ENCODE measurements at places on chromosomes 11 and 22.

GRCh38 chr11:102050927-102051575 is 3.8 kb downstream of the CFAP300 start:
- peaks cover 17% of the 10 kb centered on the region for H3K4me1 ChIP-seq
- H3K4me3 ChIP-seq = no peak overlapping the region
- H3K36me3 ChIP-seq = no peaks in the 10 kb centered on the region
- H3K27ac ChIP-seq = no peak overlapping the region
- no peak for DNase-seq

- no peak overlapping the region for H3K27ac ChIP-seq
- no peak overlapping the region for H3K4me3 ChIP-seq
- H3K36me3 ChIP-seq = no peaks in the 10 kb centered on the region
- no peak for DNase-seq
- peaks cover 9% of the 10 kb centered on the region for H3K4me1 ChIP-seq
Measured at GRCh38 chr11:10784232-10785145, 24.2 kb downstream of the EIF4G2 start.

- no peaks in the 10 kb centered on the region for H3K36me3 ChIP-seq
- H3K27ac ChIP-seq = no peak overlapping the region
- no peaks in the 10 kb centered on the region for H3K4me1 ChIP-seq
- H3K27me3 ChIP-seq = peaks cover 53% of the 10 kb centered on the region
Measured at GRCh38 chr22:44202261-44202789, 21.6 kb downstream of the PARVG start.

GRCh38 chr22:31248138-31248745 is 36.1 kb downstream of the LIMK2 start:
- peak overlapping the region; percentile 71 for H3K4me3 ChIP-seq
- no peaks in the 10 kb centered on the region for H3K27me3 ChIP-seq
- no peaks in the 10 kb centered on the region for H3K36me3 ChIP-seq
- peak overlapping the region; percentile 93 for H3K27ac ChIP-seq
- no peak for DNase-seq

DNA sequence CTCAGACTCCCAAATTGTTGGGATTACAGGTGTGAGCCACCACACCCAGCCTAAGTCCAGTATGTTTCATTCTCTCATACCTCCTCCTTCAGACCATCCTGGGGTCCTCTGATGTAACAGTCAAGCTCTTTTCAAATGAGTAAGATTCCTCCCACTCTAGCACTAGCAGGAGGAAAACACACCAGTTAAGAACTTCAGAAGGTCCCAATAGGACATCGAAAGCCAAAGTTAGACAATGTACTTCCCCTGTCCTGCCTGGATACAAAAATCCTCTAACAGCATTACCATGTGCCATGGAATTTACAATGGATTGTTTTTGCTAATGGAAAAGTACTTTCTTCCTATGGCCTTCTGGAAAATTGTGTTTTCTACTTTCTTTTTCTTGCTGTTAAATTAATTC is 67.1 kb downstream of the CCDC34 start:
- H3K4me1 ChIP-seq = no peaks in the 10 kb centered on the region
- no peaks in the 10 kb centered on the region for H3K27me3 ChIP-seq
- no peak overlapping the region for H3K4me3 ChIP-seq
- H3K36me3 ChIP-seq = no peaks in the 10 kb centered on the region
- no peak overlapping the region for H3K27ac ChIP-seq

GRCh38 chr11:114924042-114924441 is 245.7 kb downstream of the NXPE2 start:
- no peaks in the 10 kb centered on the region for H3K4me1 ChIP-seq
- H3K36me3 ChIP-seq = no peaks in the 10 kb centered on the region
- H3K27me3 ChIP-seq = no peaks in the 10 kb centered on the region
- DNase-seq = no peak

GRCh38 chr11:127993788-127994187 is 593.6 kb downstream of the ETS1 start:
- no peak for DNase-seq
- H3K27me3 ChIP-seq = no peaks in the 10 kb centered on the region
- H3K4me3 ChIP-seq = no peak overlapping the region
- no peaks in the 10 kb centered on the region for H3K36me3 ChIP-seq

- peaks cover 39% of the 10 kb centered on the region for H3K4me1 ChIP-seq
- H3K4me3 ChIP-seq = no peak overlapping the region
- peaks cover 6% of the 10 kb centered on the region for H3K36me3 ChIP-seq
- no peaks in the 10 kb centered on the region for H3K27me3 ChIP-seq
- no peak for DNase-seq
Measured at GRCh38 chr11:13343067-13343466, 65.5 kb downstream of the BMAL1 start.

GRCh38 chr22:28703436-28703835 is 23.8 kb upstream of the TTC28 start:
- no peaks in the 10 kb centered on the region for H3K36me3 ChIP-seq
- H3K4me3 ChIP-seq = no peak overlapping the region
- no peaks in the 10 kb centered on the region for H3K4me1 ChIP-seq

- DNase-seq = no peak
- no peaks in the 10 kb centered on the region for H3K4me1 ChIP-seq
- H3K36me3 ChIP-seq = no peaks in the 10 kb centered on the region
- H3K27me3 ChIP-seq = no peaks in the 10 kb centered on the region
- H3K4me3 ChIP-seq = no peak overlapping the region
Measured at GRCh38 chr11:107705027-107705426, 6.8 kb downstream of the SLN start.

GRCh38 chr22:49192180-49192856 is 635.4 kb downstream of the BRD1 start:
- DNase-seq = no peak
- no peak overlapping the region for H3K27ac ChIP-seq
- H3K4me3 ChIP-seq = no peak overlapping the region

- no peaks in the 10 kb centered on the region for H3K36me3 ChIP-seq
- H3K4me3 ChIP-seq = no peak overlapping the region
- H3K4me1 ChIP-seq = no peaks in the 10 kb centered on the region
- no peak for DNase-seq
- no peaks in the 10 kb centered on the region for H3K27me3 ChIP-seq
- H3K27ac ChIP-seq = no peak overlapping the region
Measured at GRCh38 chr11:130244848-130245247, 69.9 kb downstream of the ZBTB44 start.

GRCh38 chr22:40637183-40638150 is 948 bp upstream of the MRTFA start:
- peak overlapping the region; percentile 92 for H3K27ac ChIP-seq
- peaks cover 8% of the 10 kb centered on the region for H3K4me1 ChIP-seq
- DNase-seq = no peak
- no peaks in the 10 kb centered on the region for H3K36me3 ChIP-seq
- peak overlapping the region; percentile 86 for H3K4me3 ChIP-seq
- H3K27me3 ChIP-seq = no peaks in the 10 kb centered on the region

DNA sequence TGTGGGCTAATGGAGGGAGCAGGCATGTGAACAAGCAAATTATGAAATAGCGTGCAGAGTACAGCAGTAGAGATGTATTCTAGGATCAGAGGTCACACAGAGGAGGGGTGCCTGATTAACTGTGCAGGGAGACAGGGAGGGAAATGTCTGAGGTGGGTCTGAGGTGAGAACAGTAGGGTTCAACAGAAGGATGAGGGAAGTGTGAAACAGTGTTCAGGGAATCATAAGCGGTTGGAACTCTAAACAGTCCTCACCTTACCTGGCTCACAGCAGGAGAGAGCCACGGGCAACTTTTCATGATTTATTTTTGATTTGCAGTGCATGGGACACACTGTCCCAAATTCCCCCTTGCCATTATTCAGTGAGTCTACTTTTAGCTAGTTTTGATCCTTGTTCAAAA is 90.5 kb downstream of the PIWIL4 start:
- no peak for DNase-seq
- H3K4me3 ChIP-seq = no peak overlapping the region
- no peak overlapping the region for H3K27ac ChIP-seq
- H3K4me1 ChIP-seq = no peaks in the 10 kb centered on the region

- DNase-seq = no peak
- H3K4me3 ChIP-seq = no peak overlapping the region
- H3K4me1 ChIP-seq = no peaks in the 10 kb centered on the region
- no peaks in the 10 kb centered on the region for H3K36me3 ChIP-seq
- H3K27ac ChIP-seq = no peak overlapping the region
Measured at GRCh38 chr11:46471943-46472661, 80.5 kb upstream of the CHRM4 start.

GRCh38 chr11:102318469-102318868 is 1.2 kb downstream of the BIRC3 start:
- H3K4me3 ChIP-seq = no peak overlapping the region
- H3K27ac ChIP-seq = peak overlapping the region; percentile 91
- no peaks in the 10 kb centered on the region for H3K4me1 ChIP-seq
- H3K36me3 ChIP-seq = no peaks in the 10 kb centered on the region

DNA sequence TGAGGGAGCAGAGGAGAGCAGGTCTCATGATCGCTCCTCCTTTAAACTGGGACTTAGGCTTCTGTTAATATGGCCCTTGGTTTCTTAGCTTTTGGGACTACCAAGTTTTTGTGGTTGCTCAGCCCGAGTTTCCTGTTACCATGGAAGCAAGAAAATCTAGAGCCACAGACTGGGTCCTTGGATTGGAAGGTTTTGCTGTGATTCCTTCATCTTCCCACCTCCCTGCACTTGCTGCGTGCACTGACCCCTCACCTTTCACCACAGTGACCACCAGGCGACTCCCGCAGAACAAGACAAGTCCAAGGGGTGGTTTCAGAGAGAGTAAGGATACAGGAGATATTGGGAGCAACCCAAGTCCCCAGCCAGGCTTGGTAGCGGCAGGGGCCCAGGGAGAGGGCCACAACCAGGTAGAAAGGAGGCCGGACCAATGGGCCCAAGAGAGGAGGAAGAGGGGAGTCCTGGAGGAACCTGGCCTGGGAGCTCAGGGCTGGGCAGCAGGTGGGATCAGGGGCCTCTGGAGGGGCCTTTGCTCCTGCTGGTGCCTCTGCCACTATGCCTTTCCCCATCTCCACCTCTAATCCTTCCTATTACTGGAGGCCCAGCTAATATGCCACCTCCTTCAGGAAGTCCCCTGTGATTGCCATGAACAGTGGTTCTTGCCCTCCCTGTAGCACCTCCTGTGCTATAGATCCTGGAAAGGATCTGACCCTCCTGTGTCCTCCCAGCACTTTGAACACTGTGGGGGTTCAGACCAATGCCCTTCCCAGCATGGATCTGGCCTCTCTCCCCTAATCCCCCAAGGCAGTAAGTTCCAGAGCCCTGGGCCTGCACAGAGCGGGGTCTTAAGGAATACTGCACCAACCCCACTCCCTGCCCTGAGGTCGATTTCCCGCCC is 21.2 kb downstream of the CSF2RB start:
- no peak overlapping the region for H3K4me3 ChIP-seq
- no peaks in the 10 kb centered on the region for H3K36me3 ChIP-seq
- no peak for DNase-seq
- H3K4me1 ChIP-seq = no peaks in the 10 kb centered on the region
- no peaks in the 10 kb centered on the region for H3K27me3 ChIP-seq

GRCh38 chr22:28316014-28316413 is 363.6 kb downstream of the TTC28 start:
- H3K4me3 ChIP-seq = no peak overlapping the region
- no peaks in the 10 kb centered on the region for H3K27me3 ChIP-seq
- no peak overlapping the region for H3K27ac ChIP-seq
- no peak for DNase-seq
- no peaks in the 10 kb centered on the region for H3K4me1 ChIP-seq

DNA sequence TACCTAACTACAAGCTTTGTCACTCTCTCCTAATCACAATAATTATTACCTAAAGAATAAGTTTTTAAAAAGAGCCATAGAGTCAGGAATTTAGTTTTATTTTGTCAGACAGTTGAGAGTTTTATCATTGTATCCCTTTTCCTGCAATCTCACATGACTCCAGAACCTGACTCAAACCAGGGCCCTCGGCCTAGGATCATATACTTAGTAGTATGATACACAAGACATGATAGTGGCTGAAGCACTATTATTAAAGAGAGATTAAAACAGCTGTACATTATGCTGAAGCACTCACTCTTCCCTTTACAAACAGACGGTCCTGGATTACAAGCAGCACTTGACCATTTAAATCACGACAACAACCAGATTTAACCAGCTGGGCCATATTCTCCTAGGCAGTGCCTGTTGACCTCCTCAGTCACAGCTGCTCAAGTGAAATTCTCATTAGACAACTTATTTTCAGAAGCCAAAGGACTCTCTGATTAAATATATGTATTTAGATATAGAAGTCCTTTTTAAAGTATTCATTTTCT is 44.0 kb downstream of the SOX6 start:
- no peak overlapping the region for H3K27ac ChIP-seq
- H3K36me3 ChIP-seq = no peaks in the 10 kb centered on the region
- no peaks in the 10 kb centered on the region for H3K27me3 ChIP-seq
- no peak for DNase-seq
- no peak overlapping the region for H3K4me3 ChIP-seq

- H3K27ac ChIP-seq = no peak overlapping the region
- no peaks in the 10 kb centered on the region for H3K36me3 ChIP-seq
- H3K4me1 ChIP-seq = no peaks in the 10 kb centered on the region
- H3K27me3 ChIP-seq = no peaks in the 10 kb centered on the region
- H3K4me3 ChIP-seq = no peak overlapping the region
- no peak for DNase-seq
Measured at GRCh38 chr11:58770627-58771457, 39.1 kb upstream of the GLYAT start.

DNA sequence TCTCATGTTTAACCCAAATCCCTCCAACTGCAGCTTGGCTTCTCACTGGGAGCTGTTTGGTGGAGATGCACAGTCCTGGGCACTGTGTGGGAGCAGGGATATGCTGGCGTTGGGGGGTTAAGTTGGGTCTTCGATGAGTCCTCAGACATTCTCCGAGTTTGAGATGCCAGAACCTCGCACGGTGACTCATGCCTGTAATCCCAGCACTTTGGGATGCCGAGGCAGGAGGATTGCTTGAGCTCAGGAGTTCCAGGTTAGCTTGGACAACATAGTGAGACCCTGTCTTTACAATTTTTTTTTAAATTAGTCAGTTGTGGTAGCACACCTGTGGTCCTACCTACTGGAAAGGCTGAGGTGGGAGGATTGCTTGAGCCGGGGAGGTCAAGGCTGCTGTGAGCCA is 20.7 kb downstream of the POU2F3 start:
- no peak overlapping the region for H3K4me3 ChIP-seq
- DNase-seq = no peak
- H3K36me3 ChIP-seq = no peaks in the 10 kb centered on the region
- H3K27ac ChIP-seq = no peak overlapping the region
- H3K27me3 ChIP-seq = no peaks in the 10 kb centered on the region
- H3K4me1 ChIP-seq = peaks cover 4% of the 10 kb centered on the region

- no peaks in the 10 kb centered on the region for H3K27me3 ChIP-seq
- no peak overlapping the region for H3K27ac ChIP-seq
- no peak for DNase-seq
- no peak overlapping the region for H3K4me3 ChIP-seq
Measured at GRCh38 chr11:128323381-128323780, 264.0 kb downstream of the ETS1 start.

All from esophagus squamous epithelium (tissue), 5 donors.